T1000 (cell line): ENCODE measurements at places on chromosomes 12 and 14.

DNA sequence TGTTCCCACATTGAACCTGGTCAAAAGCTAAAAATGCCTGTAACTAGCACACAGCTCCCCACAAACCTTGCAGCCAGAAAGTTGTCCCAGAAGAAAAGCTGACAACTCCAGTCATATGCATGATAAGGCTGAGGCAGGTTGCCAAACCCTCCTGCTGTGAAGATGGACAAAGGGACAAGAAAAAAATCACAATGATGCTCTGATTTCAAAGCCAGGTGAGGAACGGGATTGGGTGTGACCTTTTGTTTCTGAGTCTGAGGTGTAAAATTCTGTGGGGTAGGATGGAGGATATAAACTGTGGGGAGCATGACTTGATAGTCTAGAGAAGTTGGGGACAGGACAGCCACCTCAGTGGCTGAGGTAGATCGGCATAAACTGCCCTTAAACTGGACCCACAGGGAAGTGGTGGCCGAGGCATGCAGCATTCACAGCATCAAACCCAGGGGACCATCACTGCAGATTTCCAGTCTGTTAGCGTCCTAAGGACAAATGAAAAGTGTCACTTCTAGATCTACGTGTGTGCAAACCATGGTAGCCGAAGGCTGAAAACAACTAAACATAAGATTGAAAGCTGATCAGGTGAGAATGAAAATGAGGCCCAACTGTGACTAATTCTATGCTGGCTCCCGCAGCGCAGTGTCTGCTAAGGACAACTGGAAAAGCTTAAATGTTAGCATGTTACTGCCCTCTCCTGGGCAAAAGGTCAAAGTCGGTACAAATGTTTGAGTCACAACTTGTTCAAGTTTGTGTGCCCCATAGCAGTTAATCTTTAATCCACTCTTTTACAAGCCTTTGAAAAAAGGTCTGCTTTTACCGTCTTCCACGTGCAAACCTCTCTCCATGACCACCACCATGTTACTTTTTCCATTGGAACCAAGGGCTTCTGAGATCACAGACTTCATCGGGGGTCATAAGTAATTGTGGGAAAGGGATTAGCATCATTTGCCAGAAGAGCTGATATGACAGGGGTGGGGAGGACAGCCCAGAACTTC lies 39.8 kb downstream of the GRIN2B start:
- peak; percentile 47 for DNase-seq

DNA sequence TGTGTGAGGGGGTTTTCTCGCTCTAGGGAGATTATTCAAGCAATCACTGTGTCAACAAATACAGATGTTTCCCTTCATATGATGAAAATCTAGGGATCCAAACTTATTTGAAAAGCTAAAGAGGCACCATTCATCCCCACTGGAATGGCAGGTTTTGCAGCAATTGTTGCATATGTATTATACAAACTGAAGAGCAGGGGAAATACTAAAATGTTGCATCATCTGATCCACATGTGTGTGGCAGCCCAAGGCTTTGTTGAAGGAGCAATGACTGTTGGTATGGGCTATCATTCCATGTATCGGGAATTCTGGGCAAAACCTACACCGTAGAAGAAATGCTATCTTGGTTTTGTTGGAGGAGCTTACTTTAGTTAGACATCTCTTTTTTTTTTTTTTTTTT lies 4.1 kb upstream of the PRPF40B start:
- no peak for DNase-seq

DNA sequence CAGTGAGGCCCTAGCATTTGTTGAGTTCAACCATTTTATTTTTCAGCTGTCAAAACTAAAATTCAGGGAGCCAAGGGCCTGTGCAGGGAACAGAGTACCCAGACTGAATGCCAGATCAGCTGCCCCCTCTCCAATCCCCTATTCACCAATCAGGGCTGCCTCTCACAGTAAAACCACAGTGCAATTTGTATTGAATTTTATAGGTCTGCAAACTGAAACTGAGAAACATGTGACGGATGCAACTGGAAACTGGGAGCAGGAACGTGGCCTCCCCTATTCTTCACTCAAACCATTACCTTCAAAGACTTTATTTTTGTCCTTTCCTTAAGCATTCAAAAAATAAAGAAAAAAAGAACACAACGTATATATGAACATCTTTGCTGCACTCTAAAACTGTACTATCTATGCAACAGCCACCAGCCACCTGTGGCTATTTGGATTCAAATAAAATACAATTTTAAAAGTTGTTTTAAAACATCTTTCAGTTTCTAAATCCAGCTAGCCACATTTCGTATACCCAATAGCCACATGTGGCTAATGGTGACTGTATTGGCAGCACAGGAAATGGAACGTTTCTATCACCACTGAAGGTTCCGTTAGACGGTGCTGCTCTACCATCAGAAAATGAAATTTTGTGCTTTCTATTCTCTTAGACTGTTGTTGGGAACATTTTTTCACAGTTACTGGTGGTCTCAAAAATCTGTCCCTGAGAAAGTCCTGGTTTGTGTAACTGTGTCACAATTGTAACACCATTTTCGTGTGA lies 371.3 kb upstream of the FAR2 start:
- DNase-seq = no peak

DNA sequence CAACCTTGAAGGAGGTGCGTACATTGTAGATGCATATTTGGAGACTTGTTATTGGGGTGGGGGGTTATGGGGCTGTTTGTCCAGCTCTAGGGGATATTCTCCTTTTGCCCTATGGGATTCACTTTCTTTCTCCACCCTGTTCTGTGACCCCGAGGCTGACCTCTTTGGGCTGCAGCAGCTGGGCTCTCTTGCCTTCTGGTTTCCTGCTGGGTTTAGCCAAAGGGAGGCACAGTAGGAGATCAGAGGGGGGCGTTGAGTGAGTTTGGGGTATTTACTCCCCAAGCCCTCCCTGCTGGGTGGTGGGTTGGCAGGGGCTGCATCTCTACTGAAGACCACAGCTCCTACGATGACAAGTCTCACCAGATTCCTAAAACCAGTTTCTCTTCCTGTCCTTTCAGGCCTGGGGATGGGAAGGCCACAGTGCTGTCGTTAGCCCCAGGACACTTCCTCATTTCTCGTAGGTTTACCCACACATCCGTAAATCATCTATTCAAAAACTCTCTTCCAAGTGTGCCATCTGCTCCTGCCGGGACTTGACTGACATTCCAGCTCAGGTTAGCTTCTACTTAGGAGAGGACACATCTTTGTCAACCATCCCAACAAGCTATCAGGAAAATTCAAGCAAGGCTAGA lies 127.1 kb downstream of the TMEM30B start:
- no peak for DNase-seq

- no peak for DNase-seq
Measured at GRCh38 chr12:510071-510825, 50.5 kb downstream of the B4GALNT3 start.

DNA sequence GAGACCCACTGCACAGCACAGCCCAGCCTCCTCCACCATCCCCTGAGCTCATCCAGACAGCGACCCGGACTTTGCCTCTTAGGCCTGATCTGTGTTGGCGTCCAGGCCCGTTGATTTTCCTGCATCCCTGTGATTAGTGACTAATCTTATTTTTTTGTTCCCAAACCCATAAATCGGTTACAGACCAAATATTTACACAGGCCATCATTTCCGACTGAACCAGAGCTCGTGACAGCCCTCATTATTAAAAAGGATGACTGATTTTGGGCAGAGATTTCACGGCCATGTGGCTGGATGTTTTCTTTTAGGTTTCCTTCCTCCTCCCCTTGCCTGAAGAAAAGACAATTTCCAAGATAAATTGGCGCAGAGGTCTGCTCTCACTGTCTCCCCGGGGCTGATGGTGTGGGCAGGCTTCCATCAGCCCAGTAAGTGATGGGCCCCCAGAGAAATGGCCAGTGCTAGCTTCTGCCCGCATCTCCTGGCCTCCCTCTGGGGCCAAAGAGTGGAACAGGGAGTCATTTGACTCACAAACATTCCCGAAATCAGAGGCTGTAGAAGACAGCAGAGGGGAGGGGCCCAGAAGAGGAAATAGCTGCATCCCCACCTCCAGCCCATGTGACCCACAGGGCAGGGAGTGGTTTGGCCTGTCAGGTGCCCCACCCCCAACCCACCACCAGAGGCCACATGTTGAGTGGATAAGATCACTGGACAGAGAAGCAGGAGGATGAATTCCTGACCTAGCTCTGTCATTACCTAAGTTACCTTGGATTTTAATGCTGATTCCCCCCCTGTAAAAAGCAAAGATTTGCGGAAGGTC lies 283.5 kb downstream of the KSR2 start:
- peak; percentile 89 for DNase-seq

DNA sequence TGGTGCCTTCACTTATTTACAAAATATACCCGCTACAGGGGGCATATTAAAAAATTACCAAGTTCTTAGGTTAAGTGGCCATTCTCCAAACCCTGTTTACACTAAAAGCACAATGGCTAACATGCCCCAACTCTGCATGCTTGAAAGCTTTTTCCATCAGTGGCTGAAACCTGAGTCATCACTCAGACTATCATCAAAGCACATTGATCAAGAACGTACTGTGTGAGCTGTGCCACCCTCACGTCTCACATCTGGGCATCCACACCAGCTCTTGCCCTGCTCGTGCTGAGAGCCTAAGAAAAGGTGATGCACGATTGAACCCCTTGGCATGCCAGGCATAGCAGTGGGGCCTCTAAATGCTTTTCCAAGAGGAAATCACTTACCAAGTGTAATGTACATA lies 13.2 kb downstream of the AQP6 start:
- no peak for DNase-seq

- DNase-seq = peak; percentile 63
Measured at GRCh38 chr12:30197392-30198057, 413.8 kb upstream of the TMTC1 start.

DNA sequence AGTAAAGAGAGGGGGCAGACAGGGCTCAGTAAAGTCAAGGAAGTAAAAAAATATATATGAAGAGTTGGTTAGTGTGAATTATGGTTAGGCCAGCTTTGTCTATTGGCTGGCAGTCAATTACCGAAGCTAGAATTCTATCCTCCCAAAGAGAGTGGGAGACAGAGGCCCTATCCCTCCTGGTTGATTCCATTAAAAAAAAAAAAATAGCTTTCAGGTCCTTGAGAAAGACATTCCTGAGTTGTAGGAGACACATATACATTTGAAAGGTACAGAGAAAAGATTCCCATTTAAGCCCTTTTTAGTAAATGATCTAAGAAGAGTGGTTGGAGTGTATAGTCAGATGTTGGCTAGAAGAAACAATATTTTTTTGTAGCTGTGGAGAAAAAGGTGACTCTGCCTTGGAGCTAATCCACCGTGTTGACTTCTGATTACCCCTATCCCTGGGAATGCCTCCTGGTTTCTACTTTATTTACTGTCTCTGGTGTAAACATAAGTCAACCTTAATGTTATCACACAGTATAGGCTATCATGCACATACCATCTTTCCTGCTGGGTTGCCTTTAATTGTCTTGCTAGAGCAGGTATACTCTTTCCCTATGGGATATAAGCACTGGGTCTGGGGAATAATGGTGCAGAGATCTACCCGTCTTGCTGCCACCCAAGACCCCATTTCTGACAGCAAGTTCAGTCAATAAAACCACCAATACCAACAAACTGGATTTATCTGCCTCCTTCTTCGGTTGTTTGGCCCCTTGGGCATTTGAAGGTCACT lies 859.9 kb upstream of the ATXN7L3B start:
- peak; percentile 1 for DNase-seq

DNA sequence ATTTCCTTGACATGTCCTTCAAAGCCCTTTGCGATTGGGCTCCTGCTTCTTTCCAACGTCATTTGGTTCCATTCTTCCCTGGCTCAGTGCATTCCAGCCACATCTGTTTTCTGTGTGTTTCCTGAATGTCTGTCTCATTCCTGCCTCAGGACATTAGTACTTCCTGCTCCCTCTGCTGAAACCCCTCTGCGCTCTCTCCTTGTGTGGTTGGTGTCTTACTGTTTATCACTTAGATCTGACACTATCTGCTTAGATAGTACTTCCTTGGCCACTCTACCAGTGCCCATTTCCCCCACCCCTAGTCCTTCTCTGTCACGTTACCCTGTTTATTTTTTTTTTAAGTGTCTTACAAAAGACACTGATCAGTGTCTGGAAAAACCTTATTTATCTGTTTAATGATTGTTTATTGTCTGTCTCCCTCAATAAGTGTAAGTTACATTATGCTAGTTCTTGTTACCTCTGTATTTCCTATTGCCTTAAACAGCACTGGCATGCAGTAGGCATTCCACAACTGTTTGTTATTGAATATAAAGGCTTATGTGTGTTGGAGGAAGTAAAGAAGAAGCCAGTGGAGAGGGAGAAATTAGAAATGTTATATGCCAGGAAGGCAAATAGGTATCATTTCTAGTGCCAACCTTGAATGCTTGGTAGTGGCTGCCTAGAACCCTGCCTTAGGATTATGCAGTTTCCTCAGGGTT lies 21.5 kb downstream of the DYRK2 start:
- DNase-seq = no peak

DNA sequence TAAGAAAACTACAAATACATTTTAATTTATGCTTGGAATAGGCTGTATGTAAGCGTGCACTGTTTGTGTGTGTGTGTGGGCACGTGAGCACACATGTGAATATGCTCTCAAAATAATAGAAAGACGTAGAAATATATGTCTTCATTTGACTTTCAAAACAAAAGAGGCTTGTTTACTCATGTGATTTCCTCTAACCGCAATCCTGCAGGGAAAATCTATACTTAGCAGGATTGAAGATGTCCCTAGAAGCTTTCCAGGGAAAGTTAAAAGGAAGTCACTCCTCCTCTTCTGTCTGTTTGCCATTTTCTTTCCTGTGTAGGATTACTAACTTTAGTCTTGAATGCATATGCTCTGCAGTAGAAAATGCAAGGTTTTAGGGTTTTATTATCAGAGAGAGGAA lies 404.7 kb downstream of the MDGA2 start:
- DNase-seq = no peak

DNA sequence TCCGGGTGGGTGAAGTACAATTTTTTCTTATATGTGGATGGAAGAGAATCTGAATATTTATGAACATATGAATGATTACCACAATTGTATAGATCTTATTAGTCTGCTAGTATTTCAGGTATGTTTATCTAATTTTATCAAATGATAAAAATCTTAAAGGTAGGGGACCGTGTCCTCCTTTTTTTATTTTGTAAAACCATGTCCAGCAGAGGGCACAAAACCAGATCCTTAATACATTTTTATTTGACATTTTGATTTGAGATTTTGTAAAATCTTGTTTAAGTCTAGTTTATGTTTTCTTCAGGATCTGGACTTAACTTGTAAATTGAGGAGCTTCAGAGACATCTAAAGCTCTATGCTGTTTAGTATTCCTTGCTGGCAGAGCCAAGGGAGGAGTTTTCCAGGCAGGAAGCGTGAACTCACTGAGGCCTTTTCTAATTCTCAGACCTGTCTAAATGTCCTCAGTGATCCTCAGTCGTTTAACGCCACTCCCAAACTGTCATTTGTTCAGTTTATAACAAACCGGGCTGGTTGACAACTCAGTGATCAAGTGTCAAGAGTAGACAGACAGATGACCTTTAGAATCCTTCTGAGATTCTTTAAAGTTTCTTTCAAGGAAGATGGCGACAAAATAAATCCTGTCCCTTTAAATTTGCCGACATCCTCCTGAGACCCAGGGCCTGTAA lies 263.9 kb downstream of the KTN1 start:
- DNase-seq = no peak

- DNase-seq = no peak
Measured at GRCh38 chr12:124939421-124940142, 25.1 kb upstream of the UBC start.

- DNase-seq = no peak
Measured at GRCh38 chr12:16384732-16385131, 37.3 kb downstream of the MGST1 start.

- peak; percentile 92 for DNase-seq
Measured at GRCh38 chr12:28899951-28900350, 249.1 kb upstream of the FAR2 start.
